ENCODE measurements at places on chromosomes 2 and 18.

- no peak for DNase-seq
These were observed 134.1 kb downstream of the KCNH7 start for GRCh38 chr2:162704496-162704895.

DNA sequence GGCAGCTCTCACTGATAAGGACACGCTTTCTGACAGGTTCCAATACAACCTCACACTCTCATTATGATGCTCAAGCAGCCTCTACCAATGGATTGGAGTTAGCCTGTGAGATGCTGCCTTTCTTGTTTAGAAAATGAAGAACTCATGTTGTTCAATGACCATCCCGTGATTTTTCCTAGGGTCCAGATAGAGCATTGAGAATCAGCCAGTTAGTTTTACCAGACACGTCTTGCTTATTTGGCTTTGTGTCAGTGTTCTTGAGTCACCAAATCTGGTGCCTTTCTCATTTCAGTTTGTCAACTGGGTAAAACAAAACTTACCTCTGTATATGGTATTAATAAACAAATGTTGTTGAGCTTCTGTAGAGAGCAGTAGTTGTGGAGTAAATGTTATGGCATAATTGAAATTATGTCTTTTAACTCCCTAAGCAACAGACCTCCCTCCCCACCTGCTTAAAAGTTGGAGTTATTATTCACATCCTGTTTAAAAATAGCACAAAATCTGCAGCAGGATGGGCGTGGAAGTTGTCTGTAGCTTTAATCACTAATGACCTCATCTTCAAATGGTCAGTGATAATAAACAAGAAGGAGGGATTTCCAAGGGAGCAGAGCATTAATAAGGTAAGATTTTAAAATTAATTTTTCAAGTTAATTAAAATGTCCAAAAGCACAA is 167.3 kb downstream of the HRH4 start:
- DNase-seq, result no peak

DNA sequence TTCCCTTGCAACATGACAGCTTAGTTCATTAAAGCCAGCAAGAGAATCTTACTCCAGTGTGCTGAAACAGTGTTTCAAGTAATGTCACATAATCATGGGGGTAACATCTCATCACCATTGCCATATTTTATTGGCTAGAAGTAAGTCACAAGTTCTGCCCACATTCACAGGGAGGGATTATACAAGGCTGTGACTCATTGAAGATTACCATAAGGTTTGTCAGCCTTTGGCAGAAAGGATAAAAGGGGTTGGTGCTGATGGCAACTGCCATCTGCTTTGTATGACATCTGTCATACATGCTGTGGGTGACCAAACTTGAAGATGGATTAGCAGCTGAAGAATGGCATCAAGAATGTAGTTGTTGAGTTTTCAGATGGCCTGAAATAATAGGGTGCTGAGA is 61.2 kb downstream of the KCNE4 start:
- DNase-seq, result no peak

DNA sequence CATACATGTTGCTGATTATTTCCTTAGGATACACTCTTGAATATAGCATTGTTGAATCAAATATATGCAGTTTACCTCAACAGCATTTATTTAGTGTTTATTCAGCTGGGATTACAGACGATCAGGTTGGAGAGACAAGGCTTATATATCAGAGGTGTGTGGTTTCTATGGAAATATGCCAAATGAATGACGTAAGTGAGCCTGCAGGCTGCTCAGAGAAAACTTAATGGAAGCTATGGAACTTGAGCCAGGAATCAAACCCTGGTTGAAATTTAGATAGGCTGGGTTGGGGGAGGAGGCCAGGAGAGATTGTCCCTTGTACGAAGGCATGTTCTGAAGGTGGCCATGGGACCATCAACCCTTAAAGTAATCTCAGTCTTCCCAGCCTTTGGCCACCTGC is 79.5 kb downstream of the INPP4A start:
- no peak for DNase-seq

DNA sequence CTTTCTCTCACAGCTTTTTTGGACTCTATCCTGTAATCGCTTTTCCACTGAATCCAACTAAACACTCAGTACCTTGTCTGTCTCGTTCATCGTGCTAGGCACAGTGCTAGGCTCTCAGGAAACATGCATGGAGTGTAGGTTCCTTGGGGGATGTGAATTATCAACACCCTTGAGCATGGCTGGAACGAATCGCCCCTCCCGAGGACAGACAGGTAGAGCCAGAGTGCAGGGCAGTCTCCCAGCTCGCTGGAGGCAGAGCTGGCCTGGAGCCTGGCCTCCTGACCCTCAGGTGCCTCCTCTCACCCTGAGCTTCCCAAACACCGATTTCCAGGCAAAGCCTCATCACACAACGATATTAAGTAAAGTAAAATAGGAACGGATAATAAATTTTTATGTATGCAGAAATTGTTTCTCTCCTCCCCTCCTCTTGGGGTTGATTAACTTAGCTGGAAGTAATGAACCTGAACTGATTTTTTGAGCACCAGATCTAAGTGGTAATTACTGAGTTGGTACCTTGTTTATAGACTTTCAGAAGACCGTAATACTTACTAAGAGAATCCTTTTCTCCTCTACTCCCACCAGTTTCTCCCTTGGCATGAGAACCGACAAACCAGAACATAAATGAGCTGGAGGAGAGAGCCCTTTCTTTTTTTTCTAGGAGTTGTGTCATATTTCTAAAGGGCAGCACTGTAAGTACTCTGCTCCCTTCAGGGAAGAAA is 90.5 kb downstream of the MSH2 start:
- no peak for DNase-seq

DNA sequence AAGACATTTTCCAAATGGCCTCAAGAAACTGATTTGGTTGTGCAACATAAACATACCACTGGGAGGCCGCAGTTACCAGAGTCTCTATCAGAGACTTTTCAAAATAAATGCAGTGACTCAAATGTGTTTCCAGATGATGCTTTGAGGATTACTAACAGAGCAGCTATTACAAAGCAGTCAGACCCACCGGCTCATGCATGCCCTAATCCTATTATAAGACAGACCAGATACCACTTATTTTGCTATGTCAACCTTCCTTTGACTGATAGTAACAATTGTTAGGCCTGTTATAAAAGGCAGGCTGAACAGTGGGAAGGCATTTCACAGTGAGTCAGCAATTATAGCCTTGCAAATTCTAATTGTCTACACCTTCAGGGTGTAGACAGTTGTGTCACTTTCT is 217.7 kb downstream of the LRRTM1 start:
- no peak for DNase-seq

Data from naive B cell (primary cell).